ENCODE measurements at places on chromosomes 2 and 18. TPM values are rescaled to one million over a fixed set of nuclear protein-coding genes. Genes with fewer than 3 reads are reported as not detected.

Gene HOXD12
- not detected for total RNA-seq

Gene CDH19
- total RNA-seq, result 3.9 TPM

Gene GCG
- 464 TPM for total RNA-seq

Gene DYNAP
- total RNA-seq, result not detected

Gene TCF23
- total RNA-seq, result 0.66 TPM

Gene ABCG5
- total RNA-seq, result not detected

Gene SPDYA
- 1.6 TPM for total RNA-seq

Gene AKAIN1
- total RNA-seq, result not detected

Gene PRKAG3
- not detected for total RNA-seq

Gene PSD4
- total RNA-seq, result 83.4 TPM

Gene IL1RN
- total RNA-seq, result 0.78 TPM

Gene ATG4B
- 27.5 TPM for total RNA-seq

Gene CREG2
- total RNA-seq, result not detected

Gene MARCHF7
- 36.9 TPM for total RNA-seq

Gene TXNDC2
- total RNA-seq, result not detected

Gene GAREM1
- total RNA-seq, result 16.8 TPM

Gene ASB18
- total RNA-seq, result not detected

Gene DCC
- 0.33 TPM for total RNA-seq

Gene SLC9A4
- 0.78 TPM for total RNA-seq

Gene SLC11A1
- total RNA-seq, result 3.0 TPM

Gene DPYSL5
- total RNA-seq, result not detected

Gene RSAD2
- total RNA-seq, result 1.0 TPM

Gene TCF4
- 31.6 TPM for total RNA-seq

Measured in body of pancreas (tissue), 4 donors.